Karpas-422 (cell line): ENCODE measurements at places on chromosomes 4 and X. TPM values are rescaled to one million over a fixed set of nuclear protein-coding genes. Genes with fewer than 3 reads are reported as not detected.
A peak's percentile ranks its signal among the peaks of the same experiment; 100 is the strongest.

GRCh38 chr4:6178757-6179156, 21.6 kb downstream of the JAKMIP1 start:
- no peak for DNase-seq

- DNase-seq, result no peak
These were observed 137.9 kb upstream of the S100G start for GRCh38 chrX:16511796-16512776.

GRCh38 chr4:166091912-166092510, 219.0 kb downstream of the TLL1 start:
- peak; percentile 84 for DNase-seq

DNA sequence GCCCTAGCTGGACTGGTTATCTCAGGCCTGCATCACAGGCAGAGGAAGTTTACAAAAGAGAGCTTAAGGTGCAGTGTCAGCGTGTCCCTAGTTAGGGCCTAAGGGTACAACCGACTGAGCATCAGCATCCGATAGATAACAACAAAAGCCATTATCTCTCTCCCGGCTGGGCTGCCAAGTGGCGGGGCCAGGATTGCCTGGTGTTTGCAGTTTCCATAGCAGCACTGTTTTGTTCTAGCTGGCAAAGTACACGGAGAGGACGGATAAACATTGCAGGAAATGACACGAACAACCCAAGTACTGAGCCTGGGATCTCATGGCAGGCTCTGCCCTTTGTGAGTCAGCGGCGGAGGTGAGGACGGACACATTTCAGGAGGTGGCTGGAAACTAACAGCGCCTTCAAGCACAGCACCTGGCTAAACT, 104.7 kb upstream of the NOCT start:
- no peak for DNase-seq

DNA sequence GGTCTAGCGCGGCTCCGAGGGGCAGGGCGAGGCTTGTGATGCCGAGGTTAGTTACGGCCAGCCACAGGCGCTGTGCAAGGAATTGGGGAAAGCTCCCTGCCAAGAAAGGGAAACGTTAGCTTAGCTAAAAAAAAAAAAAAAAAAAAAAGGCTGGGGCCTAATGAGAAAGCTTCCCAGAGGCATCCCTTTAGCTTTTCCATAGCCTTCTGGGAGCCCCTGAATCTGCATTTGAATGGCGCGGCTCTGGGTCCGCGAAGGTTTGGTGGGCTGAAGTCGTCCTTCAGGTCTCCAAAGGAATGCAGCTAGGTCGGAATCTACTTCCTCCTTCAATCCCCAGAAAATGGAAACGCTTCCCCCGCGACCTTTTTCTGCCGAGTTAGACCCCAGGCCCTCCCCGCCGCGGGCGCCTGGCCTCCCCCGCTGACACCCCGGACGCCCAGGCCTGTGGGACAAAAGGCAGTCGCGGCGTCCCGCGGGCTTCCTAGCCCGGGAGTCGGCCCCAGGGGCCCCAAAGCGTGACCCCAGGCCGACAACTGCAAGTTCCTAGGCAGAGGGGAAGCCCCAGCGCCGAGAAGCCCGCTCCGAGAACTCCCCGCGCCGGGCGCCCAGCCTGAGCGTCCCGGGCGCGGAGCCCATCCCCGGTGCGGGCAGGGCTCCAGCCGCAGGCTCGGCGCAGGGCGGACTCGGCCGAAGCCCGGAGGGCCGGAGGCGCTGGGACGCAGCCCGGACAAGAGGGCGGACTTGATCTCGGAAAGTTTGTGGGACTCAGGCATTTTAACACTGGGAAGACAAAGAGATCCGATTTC, 605 bp upstream of the FAT1 start:
- DNase-seq, result no peak

DNA sequence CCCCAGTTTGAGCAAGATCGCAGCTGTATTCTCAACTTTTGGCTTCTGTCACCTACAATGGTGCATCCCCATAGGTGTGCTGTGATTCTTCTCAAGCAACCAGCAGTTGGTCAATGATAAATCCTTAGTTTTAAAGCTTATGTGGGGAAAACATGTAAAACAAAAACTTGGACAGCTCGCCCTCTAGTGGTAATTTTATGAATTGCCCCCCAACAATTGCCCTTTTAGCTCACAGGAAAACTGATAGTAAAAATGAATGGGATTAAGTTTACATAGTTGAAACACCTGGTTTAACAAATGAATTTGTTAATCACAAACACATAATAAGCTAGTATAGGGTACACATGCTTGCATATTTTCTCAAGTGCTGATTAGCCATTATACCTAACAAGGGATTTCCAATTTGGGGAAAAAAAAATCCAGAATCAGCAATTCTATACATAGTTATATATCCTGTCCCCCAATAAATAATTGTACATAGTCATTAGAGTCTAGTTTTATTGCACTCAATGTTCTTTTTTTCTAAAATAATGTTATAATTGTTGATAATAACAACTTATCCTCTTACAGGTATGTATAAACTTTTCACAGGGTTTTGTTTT, 30.1 kb downstream of the TEX13A start:
- DNase-seq, result peak; percentile 77

- DNase-seq, result no peak
These were observed 195.5 kb upstream of the ATP6AP2 start for GRCh38 chrX:40385256-40385655.

- DNase-seq, result no peak
These were observed 110.8 kb upstream of the FAM9B start for GRCh38 chrX:9144701-9145241.

DNA sequence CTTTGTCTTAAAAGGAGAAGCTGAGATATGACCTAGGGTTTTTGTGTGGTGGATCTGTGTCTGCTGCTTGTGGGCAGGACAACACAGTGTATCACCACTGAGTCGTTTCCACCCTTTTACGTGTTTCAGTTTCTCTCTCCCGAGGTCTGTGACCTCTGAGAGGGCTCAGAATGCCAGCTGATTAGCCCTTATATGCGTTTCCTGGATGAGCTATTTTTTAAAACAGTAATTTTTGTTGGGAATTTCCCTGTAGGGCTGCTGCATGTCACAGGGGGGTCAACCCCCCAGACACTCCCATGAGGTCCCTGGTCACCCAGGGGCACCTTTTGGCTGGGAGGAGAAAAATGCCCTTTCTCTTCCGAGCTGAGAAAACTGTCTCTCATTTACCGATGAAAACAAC, 170.4 kb upstream of the CASK start:
- no peak for DNase-seq

GRCh38 chr4:84677093-84677492, 94.2 kb downstream of the CDS1 start:
- DNase-seq, result no peak

DNA sequence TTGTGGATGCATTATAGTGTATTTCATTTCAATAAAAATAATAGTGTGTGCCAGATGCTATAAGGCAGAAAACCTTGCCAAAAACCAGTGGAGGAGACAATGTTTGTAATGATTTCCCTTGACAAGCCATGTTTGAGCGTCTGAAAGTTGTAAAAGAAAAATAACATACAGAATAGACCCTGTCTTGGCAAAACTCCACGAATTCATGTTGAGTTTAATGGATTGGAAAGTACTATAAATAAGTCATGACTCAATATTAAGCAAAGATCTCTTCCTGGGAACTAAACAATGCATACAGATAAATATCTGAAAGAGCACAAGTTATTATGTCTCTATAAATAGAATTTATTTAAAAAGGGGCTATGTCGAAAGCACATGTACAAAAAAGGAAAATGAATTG, 543.5 kb downstream of the GABRG1 start:
- no peak for DNase-seq

DNA sequence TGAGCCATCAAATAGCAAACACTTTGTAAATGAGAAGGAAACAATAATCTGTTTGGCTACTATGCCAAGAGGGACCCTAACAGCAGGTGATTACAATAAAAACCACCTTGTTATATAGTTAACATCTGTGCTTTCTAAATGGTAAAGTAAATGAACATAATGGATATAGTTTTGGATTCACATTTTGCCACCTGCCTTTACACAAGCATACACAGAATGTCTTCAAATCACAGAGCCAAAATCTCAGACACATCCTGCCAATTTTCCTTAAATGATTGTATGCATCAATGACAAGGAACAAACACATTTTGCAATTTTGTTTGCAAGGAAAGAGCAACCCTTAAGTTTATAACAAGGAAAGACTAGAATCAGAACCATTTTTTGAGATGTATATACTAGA, 334.2 kb downstream of the FSTL5 start:
- no peak for DNase-seq

- DNase-seq, result no peak
These were observed 1568.9 kb upstream of the IGFBP7 start for GRCh38 chr4:58679051-58679450.

The HTR2C gene
- not detected in 2 replicates for total RNA-seq

The GYPA gene
- not detected in 2 replicates for total RNA-seq

The SPOCK3 gene
- 0.65 TPM in 1 of 2 replicates, not detected in the other for total RNA-seq

The GAB3 gene
- total RNA-seq, result 3.5 and 26.2 TPM in 2 replicates

The PRR32 gene
- total RNA-seq, result not detected in 2 replicates

The GC gene
- total RNA-seq, result not detected in 2 replicates

The MTNR1A gene
- total RNA-seq, result not detected in 2 replicates

The P2RY8 gene
- total RNA-seq, result 87.1 and 130 TPM in 2 replicates
